ENCODE measurements at places on chromosomes 2 and 18.

GRCh38 chr2:20125616-20126015, 74.2 kb upstream of the LAPTM4A start:
- DNase-seq = no peak

- DNase-seq = no peak
Observed at GRCh38 chr2:28648671-28649395, 102.8 kb upstream of the PPP1CB start.

- no peak for DNase-seq
Observed at GRCh38 chr2:104888489-104889258, 34.8 kb downstream of the POU3F3 start.

- no peak for DNase-seq
Observed at GRCh38 chr2:65478498-65479135, 46.2 kb upstream of the SPRED2 start.

- DNase-seq = no peak
Observed at GRCh38 chr2:121120411-121120810, 164.6 kb downstream of the TFCP2L1 start.

DNA sequence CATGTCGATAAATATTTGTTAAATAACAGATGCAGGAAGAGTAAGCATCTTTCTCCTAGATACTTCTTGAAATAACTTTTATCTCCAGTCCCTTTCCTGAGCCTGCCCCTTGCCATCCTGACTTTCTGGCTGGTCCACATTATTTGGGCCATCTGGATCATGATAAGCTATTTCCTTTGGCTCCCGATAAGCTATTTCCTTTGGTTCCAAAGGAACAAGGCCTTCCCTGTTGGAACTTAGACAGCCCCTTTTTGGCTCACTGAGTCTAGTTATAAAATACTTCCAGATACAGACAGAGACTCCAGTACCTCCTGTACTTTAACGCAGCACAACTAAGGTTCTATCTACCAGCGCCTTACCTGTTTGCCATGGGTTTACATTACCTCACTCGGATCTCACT, 205.3 kb upstream of the CCDC150 start:
- no peak for DNase-seq

DNA sequence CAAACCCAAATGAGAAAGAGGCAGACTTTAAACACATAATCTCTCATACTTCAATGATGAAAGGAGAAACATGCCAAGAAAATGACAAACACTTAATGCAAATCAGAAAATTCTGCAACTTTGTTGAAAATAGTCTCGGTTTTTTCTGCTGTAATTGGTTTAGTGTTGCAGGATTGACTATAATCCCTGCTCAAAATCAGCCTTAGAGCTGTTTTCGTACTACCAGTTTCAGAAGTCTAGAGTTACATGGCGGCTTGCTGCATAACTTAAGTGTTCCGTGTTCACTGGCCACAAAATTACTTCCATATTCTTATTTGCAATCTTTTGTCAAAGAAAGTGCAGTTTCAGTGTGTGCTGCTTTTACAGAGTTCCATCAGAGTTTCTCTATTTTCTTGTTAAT, 48.9 kb upstream of the ITGAV start:
- DNase-seq = no peak

- DNase-seq = no peak
Observed at GRCh38 chr2:120685066-120685973, 50.3 kb upstream of the GLI2 start.

GRCh38 chr2:223647258-223647952, 45.2 kb upstream of the SCG2 start:
- DNase-seq = no peak

- no peak for DNase-seq
Observed at GRCh38 chr2:83703598-83703997, 755.5 kb downstream of the SUCLG1 start.

DNA sequence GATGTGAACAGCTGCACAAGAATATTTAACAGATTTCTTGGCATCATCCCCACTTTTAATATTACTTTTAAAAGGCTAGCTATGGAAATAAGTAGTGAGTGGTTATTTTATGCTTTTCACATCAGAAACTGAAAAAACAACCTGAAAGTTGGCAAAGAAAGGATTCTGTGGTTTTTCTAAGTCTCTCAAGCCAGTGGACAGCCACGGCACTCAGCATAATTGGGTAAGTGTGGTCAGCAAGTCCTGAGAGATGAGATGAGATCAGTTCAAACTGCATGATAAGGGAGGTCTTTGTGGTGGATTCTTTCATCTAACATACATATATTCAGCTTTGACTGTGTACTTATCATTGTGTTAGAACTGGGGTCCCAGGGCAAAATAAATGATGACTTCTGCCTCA, 105.2 kb downstream of the LYPD6B start:
- DNase-seq = no peak

DNA sequence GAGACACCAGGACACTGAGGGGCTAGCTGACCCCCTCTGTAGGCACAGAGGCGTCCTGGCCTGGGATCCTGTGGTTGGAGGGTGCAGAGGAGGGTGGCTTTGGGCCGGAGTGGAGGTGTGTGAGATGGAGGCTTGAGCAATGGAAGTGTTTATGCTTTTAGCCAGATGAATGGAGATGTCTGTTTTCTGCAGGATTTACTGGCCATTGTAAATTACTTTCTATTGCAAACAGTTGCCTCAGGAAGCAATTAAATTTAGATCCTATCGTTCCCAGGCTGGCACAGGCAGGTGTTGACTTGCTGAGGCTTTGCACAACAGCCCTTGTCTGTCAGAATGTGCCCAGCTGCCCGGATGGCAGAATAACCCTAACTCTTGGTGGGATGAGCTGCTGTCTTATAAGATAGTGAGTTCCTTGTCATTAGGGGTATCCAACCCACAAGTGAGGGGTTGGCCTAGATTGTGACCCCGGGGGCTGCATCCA, 1.8 kb upstream of the ARID5A start:
- peak; percentile 41 for DNase-seq

- no peak for DNase-seq
Observed at GRCh38 chr2:50263728-50264127, 768.2 kb downstream of the NRXN1 start.
